ENCODE measurements at places on chromosomes 1 and 21. TPM values are rescaled to one million over a fixed set of nuclear protein-coding genes. Genes with fewer than 3 reads are reported as not detected.

GRCh38 chr1:4724695-4725250 is 70.4 kb downstream of the AJAP1 start:
- DNase-seq = no peak

EDARADD gene
- polyA plus RNA-seq = 6.9 TPM

DNA sequence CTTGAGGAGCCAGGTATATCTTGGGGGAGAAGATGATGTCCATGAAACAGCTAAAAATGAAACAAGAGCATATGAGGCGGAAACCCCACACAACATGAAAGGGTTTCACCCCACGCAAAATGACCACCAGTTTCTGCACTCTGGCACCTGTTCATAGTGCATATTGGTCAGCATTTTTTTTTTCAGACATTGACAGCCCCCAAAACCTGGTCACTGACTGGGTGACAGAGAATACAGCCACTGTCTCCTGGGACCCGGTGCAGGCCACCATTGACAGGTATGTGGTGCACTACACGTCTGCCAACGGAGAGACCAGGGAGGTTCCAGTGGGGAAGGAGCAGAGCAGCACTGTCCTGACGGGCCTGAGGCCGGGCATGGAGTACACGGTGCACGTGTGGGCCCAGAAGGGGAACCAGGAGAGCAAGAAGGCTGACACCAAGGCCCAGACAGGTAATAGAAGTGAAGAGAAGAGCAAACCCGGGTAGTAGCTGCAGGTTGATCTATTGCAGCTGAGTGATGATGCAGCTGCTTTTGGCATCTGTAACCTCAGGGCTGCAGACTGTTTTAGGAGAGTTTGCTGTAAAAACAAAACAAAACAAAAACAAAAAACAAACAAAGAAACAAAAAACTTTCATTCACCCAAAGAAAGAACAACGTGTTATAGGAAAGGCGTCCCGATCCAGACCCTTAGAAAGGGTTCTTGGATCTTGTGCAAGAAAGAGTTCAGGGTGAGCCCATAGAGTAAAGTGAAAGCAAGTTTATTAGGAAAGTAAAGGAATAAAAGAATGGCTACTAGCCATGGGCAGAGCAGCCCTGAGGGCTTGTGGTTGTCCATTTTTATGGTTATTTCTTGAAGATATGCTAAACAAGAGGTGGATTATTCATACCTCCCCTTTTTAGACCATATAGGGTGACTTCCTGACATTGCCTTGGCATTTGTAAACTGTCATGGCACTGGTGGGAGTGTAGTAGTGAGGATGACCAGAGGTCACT is 51.0 kb downstream of the TNN start:
- DNase-seq = no peak

PGM1 gene
- 33.3 TPM for polyA plus RNA-seq

DNA sequence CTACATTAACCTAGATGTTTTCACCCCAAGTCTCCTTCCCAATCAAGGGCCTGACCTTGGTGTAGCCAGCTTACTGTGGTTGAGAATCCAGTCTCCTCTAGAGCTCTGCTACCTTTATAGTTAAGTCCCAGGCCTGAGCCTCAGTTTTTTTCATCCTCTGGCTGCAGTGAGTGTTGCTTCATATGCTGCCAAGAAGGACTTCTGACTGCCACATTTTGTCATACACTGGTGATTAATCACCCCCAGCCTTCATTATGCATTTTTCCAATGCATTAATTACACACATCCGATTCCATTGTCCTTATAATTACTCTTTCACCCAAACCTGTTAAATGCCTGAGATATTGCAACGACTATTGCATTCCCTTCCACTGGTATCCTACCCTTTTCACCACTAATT is 66.3 kb upstream of the FGGY start:
- DNase-seq = no peak

GRCh38 chr1:76065270-76065669 is 9.3 kb upstream of the ST6GALNAC3 start:
- DNase-seq = no peak

INKA2 gene
- polyA plus RNA-seq = 3.8 TPM

GRCh38 chr1:7646981-7647901 is 123.9 kb upstream of the VAMP3 start:
- no peak for DNase-seq
